ENCODE measurements at places on chromosomes 3 and 15.

DNA sequence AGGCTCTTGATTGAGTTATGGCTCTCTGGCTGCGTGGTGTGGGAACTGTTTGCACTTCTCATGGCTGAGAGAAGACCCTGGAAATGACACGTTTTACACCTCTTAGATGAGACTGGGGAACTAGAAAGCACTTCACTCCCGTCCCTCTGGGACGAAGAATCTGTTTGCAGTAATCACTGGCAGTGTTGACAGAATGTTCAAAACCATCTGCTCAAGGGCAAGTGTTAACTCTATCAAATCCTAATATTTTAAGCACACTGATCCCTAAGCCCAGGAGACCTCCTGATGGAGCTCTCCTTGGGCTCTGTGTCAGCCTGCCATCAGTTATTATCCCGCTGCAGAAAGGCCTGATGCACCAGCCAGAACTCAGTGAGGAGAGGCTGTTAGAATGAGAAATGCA, 323.8 kb upstream of the DNAJC19 start:
- no peak for DNase-seq

GRCh38 chr3:83434880-83435587, 1523.8 kb upstream of the CADM2 start:
- no peak for DNase-seq

- no peak for DNase-seq
These were observed 585.1 kb upstream of the SUCLG2 start for GRCh38 chr3:68239542-68239941.

DNA sequence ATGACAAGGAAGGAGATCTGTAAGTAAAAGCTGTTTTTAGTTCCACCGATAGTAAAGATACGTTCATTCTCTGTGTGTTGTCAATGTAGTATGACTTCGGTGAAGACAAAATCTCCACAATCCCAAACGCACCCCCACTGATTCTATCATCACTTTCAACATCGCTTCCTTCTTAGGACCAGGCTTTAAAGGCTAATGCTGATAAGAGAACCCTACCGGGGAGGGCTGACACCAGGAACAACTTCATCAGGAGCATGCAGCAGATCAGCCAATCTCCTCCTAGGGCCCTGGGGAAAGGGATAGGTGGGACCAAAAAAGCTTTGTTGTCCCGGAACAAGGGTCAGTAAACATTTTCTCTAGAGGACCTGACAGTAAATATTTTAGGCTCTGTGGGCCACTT, 334.1 kb downstream of the VPS13C start:
- DNase-seq, result no peak

GRCh38 chr15:100180921-100181320, 160.9 kb downstream of the ADAMTS17 start:
- DNase-seq, result no peak

Data from Kasumi-1 (cell line).